ENCODE measurements at places on chromosomes 3 and 15.

DNA sequence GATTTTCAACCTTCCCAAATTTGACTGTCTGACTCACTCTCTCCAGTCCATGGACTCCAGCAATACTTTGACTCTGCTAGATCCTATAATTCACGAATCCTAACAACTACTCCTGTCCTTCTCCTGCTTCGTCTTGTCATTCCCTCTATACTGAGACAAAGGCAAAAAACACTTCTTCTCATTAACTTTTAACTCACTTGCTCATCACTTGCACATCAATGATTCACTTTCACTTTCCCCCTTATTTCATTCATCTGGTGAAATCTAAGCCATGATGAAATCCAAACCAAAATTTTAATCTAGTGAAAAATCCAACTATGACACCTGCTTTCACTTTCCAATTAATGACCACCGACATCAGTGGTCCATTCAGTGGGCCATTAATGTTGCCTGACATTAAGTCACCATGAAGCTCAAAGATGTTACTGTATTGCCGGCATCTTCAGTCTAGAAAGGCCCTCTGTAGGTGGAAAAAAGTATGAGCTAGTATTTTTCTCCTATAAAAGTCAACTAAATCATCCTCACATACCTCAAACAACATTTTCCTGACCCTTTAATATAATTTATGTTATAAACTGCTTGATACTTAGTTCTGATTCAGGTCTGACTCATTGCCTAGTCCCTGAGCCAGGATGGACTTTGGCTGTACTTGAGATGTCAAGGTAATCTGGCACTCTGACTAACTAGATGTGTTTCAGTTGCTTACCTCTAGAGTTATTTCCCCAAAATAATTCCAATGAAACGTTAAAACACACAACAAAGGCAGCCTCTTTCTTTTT lies 158.6 kb downstream of the CNTN6 start:
- no peak for DNase-seq

DNA sequence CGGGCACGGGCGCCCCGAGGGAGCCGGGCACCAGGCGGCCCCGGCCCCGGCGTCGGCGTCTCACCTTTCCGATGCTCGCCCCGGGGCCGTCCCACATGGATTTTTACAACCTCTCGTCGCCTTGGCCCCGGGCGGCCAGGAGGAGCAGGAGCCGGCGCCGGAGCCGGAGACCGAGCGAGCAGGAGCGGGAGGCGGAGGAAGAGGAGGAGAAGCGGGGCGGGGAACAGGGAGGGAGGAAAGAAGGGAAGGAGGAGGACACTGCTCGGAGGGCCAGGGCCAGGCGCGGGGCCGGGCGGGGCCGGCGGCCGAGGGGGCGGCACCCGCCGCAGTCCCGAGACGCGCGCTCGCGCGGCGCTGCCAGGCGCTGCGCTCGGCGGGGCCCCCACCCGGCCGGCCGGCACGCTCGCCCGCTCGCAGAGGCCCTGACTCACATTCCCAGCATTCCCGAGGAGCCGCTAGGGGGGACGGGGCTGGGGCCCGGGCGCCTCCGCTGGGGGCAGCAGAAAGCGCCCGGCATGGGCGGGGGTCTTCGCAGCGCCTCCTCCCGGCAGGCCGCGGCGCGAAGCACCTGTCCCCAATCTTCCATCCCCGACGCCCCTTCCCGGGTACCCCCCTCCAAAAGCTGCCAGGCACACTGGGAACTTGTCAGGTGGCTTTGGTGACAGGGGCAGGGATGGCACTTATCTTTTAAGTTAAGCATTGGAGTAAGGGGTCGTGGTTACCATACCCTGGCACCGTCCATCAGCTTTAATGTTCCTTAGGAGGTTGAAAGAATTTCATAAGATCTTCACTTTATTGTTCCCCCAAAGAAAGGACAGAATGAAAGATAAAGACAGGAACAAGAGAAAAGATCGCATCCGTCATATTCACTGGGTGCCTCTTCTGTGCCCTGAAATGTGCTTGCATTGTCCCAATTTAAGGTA lies at the start of gene ERC2:
TSS of gene ERC2 (minus strand) at position 284 of the 923 bp plus-strand sequence.
- DNase-seq: no peak

DNA sequence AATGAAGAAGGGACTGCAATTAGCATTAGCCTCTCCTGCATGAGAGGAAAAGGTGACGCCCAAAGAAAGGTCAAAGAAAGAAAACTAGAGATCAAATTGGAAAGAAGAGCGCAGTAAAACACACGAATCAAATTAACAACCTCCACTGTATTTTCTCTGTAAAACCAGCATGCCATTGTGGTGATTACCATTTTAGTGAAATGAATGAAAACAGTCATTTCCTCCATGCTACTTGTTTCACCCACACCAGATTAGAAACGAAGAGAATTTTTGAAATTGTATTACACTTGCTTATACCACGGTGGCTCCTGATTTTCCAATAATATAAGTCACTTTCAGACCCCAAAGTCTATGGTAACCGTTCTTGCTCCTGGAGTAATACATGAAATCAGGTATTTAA lies 71.6 kb downstream of the SUMF1 start:
- DNase-seq: no peak

DNA sequence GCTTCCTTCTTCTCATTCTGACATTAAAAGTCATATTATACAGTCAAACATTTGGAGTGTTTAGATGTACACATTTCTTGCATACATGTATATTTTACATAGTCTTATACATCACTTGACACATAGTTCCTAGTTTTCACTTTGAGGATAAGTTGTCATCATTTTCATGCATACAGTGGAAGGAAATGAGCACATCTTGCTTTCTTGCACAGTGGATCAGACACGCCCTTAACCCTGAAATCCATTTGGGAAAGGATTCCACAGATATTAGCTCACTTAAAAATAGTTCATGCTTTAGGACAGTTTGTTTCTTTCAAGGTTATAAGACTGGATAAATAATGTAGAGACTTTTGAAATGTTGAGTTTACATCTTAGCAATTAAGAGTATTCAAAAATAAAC lies 148.6 kb upstream of the MME start:
- no peak for DNase-seq

GRCh38 chr15:89017370-89018066 lies 70.7 kb upstream of the ABHD2 start:
- DNase-seq: peak; percentile 64

GRCh38 chr3:60856257-60857046 lies 394.8 kb downstream of the FHIT start:
- no peak for DNase-seq

DNA sequence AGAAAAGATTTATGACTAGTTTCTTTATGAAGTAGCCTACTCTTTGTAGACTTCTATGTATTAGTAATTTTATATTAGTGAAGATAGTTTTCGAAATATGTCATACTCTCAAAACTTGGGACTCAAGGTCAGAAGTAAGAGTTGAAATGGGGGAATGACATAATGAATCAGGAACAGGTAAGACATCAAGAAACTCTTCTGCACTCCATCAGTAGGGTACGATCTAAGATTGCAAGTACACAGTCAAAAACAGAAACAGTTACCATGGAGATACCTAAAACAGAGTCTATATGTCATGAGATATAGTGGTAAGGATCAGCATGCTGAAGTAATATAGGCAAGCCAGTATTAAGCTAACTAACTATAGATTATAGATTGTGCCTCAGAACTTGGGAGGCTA lies 187.0 kb upstream of the MLF1 start:
- no peak for DNase-seq

DNA sequence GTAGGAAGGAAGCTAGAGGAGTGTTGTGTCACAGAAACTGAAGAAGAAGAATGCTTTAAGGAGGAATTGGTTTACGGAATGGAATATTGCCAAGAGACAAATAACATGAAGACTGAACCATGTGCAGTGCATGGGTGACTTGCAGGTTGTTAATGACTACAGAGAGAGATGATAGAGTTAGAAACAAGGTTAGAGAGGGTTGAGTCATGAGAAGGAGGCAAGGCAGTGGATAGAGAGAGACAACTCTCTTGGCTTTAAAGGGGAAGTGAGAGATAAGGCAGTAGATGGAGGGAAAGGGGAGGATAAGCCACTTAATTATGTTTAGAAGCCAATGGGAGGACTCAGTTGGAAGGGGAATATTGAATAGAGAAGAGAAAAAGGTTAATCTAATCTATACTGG lies 119.3 kb upstream of the CCNL1 start:
- no peak for DNase-seq

GRCh38 chr3:189167027-189167766 lies 4.6 kb upstream of the TPRG1 start:
- DNase-seq: no peak

- DNase-seq: no peak
Observed at GRCh38 chr15:78405336-78405924, 32.6 kb upstream of the IREB2 start.

GRCh38 chr15:46344915-46345314 lies 710.1 kb downstream of the SQOR start:
- no peak for DNase-seq
